Kasumi-1 (cell line): ENCODE measurements at places on chromosomes 12 and 14.
A peak's percentile ranks its signal among the peaks of the same experiment; 100 is the strongest.

- no peak for DNase-seq
Observed at GRCh38 chr12:19220205-19220604, 90.7 kb downstream of the PLEKHA5 start.

- DNase-seq: no peak
Observed at GRCh38 chr14:39181026-39181692, 6.1 kb downstream of the PNN start.

DNA sequence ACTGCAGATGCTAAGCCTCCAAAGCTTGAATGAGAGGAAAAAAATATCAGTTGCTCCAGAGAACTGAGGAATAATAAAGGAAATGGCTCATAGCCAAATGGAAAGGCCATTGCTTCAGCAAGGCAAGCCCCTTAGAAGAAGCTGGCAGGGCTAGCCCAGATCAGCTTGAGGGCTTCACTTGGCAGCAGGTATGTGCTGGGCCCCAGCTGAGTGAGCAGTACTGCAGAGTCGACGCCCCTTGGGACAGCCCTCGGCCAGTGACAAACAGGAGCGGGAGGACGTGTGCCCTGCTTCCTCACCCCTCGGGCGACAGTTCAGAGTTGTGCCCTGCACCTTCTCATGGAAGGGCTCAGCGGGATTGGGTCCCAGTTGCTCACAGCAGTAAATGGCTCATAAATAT, 1031.2 kb upstream of the TMEM132C start:
- DNase-seq: no peak

- no peak for DNase-seq
Observed at GRCh38 chr14:36826614-36827013, 165.0 kb downstream of the PAX9 start.

DNA sequence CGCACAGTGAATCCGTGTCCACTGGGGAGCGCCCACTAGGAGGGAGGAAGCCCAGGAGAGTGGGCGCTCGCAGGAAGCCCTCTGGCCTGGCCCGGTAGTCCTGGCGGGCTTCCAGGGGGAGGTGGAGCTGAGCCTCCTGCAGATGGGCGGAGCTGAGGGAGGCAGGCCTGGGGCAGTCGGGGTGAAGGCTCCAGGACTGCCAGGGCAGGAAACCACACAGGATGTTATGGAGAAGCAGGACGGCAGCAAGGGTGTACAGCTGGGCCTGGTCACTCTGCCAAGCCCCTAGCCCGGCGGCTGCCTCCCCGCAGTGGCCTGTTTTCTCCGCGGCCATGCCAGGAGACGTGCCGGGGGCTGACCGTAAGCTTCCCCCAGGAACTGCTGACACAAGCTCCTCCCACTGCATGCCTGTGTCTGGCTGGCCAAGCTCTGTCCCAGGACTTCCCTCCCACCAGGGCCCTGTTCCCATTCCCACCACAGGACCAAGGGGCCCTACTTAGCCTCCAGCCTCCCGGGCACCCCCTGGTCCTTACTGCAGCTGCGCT, 143.4 kb upstream of the C14orf180 start:
- DNase-seq: peak; percentile 15

- no peak for DNase-seq
Observed at GRCh38 chr14:40656311-40656710, 950.4 kb upstream of the LRFN5 start.

DNA sequence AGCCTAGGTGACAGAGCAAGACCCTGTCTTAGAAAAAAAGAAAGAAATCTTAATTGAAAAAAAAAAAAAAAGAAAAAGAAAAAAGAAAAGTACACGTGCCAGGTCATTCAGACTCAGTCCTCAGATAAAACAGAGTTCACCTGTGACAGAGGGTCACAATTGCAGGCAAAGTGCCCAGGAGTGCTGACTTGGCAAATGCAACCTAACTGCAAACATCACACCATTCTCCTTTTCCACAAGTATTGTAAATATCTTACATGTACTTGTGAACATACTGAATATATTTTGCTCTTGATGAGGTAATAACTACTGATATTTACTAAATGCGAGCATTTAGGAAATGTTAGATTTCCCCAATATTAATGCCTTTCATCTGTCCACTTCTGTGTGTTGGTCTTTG, 9.0 kb upstream of the COL2A1 start:
- DNase-seq: no peak

GRCh38 chr12:28550757-28551704, 360.8 kb downstream of the CCDC91 start:
- DNase-seq: no peak

GRCh38 chr12:27964123-27964522, 8.4 kb downstream of the PTHLH start:
- DNase-seq: no peak

GRCh38 chr14:41297576-41298327, 308.9 kb upstream of the LRFN5 start:
- DNase-seq: no peak

DNA sequence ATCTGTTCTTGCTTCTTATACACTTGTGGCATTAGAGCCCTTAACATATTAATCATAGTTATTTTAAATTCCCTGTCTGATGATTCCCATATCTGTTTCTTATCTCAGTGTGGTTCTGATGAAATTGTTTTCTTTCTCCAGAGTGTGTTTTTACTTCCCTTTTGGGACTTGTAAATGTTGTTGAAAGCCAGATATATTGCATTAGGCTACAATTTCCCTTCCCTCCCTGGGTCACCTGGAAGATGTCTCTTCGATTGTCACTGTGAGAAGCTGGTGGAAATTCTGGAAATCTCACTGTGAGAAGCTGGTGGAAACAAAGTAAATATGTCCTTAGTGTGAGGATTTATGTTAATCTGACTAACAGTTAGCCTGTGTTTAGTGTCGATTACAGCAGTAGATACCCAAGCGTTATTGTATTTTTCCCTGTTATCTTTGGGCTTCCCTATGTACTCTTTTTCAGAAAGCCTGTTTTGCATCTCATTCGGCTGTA, 717.3 kb downstream of the TRHDE start:
- no peak for DNase-seq

- DNase-seq: no peak
Observed at GRCh38 chr14:101453225-101453624, 108.1 kb upstream of the DIO3 start.

GRCh38 chr12:121577443-121578180, 3.2 kb downstream of the KDM2B start:
- no peak for DNase-seq

DNA sequence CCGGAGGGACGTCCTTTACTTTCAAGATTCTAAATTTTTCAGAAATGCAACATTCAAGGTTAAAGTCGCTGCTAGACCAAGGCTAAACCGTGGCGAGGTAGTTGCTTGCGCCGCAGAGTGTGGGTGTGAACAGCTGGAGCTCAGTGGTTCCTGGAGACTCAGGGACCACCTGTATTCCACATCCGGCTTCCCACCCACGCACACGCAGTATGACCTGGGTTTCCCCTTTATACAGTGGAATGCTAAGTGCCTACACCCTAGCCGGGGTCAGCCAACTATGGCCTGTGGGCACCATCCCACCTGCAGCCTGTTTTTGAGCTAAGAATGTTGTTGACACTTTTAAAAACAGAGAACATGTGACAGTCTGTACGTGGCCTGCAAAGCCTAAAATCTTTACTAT, 42.9 kb upstream of the TESC start:
- DNase-seq: no peak

GRCh38 chr12:56271031-56271430, 4.3 kb downstream of the COQ10A start:
- peak; percentile 66 for DNase-seq

GRCh38 chr14:75032939-75033338, 18.3 kb downstream of the MLH3 start:
- DNase-seq: no peak

DNA sequence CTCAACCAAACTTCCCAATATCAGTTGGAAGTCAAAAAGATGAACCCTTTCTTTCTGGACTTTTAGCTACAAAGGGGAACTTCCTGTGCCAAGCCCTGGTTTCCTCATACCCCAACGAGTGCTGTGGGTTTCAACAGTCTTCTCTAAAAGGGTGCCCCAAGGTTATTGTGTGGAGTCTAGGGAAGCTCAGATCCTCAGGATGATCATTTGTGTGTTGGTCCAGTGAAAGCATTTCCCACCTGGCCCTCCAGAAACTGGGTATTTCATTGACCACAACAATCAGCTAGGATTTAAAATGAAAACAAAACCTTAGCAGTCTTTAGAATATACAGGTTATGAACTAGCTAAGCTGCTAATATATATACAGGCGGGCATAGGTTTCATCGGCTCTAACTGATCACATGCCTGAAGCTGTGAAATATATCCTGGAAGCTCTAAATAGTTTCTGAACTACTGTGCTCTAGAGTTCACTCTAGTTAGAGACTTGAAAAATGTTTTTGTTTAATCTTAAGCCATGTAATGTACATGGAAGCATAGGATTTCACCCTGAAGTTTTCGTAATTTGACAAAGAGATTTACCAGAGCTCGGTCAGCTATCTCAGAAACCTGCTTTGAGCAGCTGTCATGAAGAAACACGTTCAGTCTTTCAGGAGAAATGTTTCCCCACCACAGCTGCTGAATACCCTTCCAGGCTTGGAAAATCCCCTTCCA, 29.6 kb downstream of the P2RX4 start:
- peak; percentile 83 for DNase-seq

DNA sequence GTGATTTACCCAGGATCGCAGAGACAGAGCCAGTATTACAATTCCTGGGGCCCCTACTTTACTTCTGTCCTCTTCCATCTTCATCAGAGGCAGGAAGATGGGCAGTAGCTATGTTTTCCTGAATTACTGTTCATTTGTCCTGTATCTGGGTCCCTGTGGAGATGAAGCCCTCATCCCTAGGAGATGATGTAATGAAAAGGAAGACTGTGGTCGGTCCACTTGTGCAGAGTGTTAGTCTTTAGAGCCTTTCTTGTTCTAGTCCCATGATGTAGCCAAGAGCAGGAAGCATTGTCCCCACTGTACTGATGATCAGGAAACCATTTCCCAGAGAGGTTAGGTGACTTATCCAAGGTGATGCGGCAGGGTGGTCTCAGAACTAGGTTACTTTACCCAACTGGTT, 2.6 kb downstream of the CD9 start:
- DNase-seq: no peak

DNA sequence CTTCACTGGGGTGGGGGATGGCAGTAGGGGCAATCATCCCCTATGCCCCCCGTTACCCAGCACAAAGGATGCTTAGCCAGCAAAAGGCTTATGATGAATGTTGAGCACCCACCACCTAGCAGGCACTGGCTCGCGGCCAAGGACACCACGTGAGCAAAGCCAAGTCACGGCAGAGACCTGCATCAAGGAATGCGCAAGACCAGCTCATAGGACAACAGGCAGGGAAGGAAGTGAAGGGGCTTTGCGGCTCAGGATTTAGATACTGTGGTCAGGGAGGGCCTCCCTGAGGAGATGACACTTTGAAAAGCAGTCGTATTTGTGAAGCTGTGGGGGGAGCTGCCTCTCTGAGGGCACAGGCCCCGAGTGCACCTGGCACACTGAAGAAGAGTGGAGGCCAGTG, 32.8 kb downstream of the SH2B3 start:
- DNase-seq: peak; percentile 90

GRCh38 chr14:99137001-99137700, 134.8 kb downstream of the BCL11B start:
- no peak for DNase-seq

DNA sequence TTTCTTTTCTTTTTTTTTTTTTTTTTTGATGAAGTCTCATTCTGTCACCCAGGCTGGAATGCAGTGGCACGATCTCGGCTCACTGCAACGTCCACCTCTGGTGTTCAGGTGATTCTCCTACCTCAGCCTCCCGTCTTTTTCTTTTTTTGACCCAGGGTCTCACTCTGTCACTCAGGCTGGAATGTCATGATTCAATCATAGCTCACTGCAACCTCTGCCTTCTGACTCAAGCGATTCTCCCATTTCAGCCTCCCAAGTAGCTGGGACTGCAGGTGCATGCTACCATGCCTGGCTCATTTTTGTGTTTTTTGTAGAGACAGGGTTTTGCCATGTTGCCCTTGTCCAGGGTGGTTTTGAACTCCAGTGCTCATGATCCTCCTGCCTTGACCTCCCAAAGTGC, 12.0 kb downstream of the FUT8 start:
- no peak for DNase-seq

GRCh38 chr12:89339526-89339925, 12.8 kb downstream of the DUSP6 start:
- DNase-seq: no peak

- DNase-seq: no peak
Observed at GRCh38 chr12:58602179-58602578, 318.1 kb downstream of the LRIG3 start.

GRCh38 chr12:65248656-65249633, 29.5 kb upstream of the MSRB3 start:
- no peak for DNase-seq

DNA sequence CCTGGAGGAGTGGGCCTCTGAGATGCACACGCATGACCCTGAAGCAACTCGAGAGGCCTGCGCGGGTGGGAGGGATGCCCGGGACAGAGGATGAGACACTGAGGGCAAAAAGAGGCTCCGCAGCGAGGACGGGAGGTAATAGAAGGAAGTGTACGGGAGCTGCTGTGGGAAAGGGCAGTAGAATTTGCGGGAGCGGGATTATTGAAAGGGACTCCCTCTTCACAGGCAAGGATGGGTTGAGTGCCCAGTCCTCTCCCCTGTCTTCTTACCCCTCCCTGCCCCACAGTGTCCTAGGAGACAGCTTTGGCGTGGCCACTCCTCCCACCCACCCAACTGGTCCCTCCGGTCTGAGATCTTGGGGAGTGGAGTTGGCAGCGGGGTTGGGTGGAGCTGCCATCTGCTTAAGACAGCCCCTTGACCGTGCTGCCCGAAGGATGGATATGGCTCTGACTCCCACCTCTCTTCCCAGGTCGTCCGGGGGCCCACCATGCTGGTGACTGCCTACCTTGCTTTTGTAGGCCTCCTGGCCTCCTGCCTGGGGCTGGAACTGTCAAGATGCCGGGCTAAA, 15.7 kb upstream of the ESPL1 start:
- peak; percentile 39 for DNase-seq

DNA sequence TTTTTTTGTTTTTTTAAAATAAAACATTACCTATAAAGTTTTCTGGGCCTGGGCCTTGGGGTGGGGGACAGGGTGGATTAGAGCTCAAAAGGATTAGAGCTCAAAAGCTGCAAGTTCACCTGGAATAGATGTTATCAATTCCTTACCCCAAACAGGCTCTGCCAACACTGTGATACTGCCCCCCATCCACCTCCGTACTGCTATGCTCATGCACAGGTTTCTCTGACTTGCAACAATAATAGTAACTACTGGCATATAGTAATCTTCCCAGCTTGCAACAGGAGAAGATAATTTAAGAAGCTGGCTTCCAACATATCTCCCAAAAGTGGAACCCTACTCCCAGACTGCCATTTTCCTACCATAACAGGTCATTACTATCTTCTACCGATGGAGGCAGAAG, 51.3 kb upstream of the SLCO1C1 start:
- no peak for DNase-seq

DNA sequence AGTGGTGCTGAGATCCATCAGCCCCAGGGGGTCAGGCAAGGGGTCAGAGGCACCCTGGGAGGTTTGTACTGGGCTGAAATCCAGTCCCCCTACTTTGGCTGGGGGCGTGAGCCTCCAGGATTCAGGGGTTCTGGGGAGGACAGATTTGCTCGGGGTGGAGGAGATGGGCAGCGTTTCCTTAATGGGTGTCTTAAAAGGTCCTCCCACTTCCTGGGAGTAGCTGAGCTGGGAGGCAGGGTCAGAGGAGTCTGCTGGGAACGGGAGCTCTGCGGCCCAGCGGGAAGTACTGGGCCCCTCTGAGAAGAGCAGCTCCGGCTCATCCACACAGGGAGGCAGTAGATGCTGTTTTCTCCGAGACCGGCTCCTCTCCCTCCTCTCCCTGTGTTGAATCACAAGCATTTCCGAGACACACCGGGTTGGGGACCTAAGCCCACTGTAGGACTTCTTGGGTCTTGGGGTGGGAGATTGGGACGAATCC, 2.1 kb upstream of the TEX52 start:
- DNase-seq: no peak

- no peak for DNase-seq
Observed at GRCh38 chr14:64279704-64280668, 14.2 kb downstream of the ESR2 start.
